ENCODE measurements at places on chromosomes 1 and 21.

GRCh38 chr1:1616838-1617237 is 1.5 kb downstream of the MIB2 start:
- DNase-seq, result no peak

DNA sequence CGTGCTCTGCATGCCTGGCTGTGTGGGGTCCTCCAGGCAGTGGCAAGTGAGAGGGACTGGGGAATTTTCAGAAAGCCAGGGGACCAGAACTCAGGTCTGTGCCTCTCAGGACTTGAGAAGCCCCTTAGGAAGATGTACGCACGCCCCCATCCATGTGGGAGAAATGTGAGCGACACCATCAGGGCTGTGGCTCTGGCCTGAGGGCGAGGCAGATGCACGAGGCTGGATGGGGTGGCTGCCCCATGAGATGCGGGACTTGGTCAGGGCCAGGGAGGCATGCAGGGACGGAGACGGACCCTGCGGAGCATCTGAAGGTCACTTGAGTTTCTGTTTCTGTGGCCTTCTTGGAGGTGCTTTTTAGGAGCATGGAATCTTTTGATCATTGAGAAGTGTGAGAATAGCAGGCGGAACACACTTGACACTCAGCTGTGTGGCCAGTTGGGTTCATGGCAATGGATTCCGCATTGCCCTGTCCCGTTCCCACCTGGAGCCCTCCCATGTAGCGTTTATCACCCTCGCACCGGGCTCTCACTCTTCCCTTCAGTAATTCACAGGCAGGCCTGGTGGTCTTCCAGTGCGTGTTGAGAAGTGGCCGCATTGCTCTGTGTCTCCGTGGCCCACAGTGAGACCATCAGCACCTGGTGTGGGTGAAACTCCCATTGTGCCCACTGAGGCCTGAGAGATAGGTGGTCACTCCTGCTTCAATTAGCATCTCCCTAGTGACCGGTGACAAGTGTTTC is 30.7 kb upstream of the ACTRT2 start:
- no peak for DNase-seq

DNA sequence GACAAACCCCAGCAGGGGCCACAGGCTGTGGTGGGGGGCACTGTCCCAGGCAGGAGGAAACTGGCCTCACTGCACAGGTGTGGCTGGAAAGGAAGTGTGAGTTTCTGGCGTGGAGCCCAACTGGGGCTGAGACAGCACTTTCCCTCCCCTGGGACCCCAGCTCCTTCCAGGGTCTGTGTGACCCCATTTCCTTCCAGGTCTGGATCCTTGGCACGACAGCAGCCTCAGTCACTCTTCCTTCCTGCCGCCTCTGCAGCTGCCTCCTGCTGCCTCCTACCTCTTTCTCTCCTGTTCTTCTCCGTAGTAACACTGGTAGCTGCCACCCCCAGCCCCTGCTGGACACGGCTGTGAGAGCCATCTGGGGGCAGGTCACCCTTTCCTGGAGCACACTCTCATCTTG is 88.0 kb downstream of the SIK1 start:
- DNase-seq, result no peak

GRCh38 chr1:10387677-10388386 is 11.0 kb upstream of the PGD start:
- peak; percentile 39 for DNase-seq

DNA sequence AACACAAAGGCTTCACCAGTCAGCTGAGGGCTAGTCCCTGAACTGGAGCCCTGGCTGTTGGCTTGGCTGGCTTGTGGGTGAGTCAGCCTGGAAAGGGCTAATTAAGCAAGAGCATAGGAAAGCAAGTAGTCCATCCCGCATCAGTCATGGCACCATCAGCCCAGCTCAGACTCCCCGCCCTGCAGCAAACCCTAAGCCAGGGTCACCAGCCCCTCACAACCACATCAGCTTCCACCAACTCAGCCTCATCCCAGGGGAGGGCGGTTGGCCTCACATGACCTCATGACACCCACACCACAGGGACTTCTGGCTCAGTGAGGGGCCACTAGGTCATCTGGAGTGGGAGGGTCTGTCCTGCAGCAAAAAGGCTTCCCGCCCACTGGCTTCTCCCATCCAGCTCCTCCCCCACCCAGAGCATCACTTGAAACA is 7.0 kb upstream of the SPATC1L start:
- no peak for DNase-seq

- no peak for DNase-seq
Observed at GRCh38 chr1:119470958-119471357, 36.1 kb upstream of the HSD3B1 start.

- no peak for DNase-seq
Observed at GRCh38 chr1:80988926-80989325, 811.8 kb upstream of the ADGRL2 start.

DNA sequence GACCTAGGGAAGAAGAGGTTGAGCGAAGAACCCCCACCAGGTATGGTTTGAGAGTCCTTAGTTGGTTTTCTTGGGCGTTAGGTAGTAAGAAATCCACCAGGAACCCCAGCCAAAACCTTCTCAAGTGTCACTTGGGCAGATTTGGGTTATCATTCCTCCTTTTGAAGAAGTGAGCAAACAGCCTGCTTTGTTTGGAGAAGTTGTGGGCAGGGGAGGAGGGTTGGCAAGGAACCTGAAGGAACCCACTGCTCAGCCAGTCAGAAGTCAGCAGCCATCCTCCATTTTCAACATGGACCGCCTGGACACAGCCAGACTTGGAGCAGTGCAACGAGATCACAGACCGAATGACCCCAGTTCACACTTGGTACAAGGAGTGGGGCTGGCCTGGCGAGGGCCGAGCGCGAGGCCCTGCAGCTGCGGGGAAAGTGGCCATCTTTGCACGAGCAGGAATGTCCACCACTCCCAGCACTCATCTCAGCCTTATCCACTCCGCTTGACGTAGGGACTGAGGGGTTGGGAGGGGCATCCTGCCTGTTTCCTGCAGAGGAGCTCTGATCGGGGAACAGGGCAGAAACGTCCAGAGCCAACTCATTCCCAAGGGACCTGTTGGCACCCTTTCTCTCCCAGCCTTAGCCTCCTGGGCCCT is 7.2 kb downstream of the ADPRS start:
- no peak for DNase-seq

- no peak for DNase-seq
Observed at GRCh38 chr1:204456826-204457442, 37.7 kb downstream of the PIK3C2B start.

DNA sequence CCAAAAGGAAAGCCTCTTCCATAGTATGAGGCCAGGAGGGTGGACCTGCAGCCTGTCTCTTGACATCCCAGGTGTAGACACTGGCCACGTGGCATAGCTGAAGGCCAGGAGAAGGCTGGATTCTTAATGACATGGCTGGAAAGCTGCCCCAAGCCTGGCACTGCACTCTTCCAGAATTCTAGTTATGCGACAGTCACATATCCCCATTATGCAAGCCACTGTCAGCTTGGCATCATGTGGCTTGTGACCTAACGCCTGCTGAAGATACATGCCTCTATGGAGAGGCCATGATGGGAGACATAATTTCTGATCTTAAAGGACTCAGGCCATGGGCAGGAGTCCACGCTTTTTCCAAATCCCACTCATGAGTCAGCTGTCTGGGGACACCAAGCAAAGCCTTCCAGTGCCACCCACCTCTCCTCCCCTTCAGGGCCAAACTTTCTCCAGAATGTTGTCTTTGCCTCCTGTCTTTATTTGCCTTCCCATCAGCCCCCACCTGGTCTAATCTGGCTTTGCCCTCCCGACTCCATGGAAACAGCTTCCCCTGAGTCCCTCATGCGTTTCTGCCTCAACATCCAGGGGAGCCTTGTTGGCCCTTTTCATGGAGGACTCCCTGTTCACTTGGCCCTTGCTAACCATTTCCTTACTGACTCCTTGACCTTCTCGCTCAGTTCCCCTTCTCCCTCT is 3.0 kb downstream of the PLA2G2A start:
- DNase-seq, result no peak

- DNase-seq, result peak; percentile 43
Observed at GRCh38 chr1:213987927-213988506, at the start of gene PROX1. PROX1 (plus strand) TSS chr1:213987973; CDS start chr1:213996536, 8,563 bp downstream.

GRCh38 chr1:80731241-80731894 is 1069.4 kb upstream of the ADGRL2 start:
- DNase-seq, result no peak

DNA sequence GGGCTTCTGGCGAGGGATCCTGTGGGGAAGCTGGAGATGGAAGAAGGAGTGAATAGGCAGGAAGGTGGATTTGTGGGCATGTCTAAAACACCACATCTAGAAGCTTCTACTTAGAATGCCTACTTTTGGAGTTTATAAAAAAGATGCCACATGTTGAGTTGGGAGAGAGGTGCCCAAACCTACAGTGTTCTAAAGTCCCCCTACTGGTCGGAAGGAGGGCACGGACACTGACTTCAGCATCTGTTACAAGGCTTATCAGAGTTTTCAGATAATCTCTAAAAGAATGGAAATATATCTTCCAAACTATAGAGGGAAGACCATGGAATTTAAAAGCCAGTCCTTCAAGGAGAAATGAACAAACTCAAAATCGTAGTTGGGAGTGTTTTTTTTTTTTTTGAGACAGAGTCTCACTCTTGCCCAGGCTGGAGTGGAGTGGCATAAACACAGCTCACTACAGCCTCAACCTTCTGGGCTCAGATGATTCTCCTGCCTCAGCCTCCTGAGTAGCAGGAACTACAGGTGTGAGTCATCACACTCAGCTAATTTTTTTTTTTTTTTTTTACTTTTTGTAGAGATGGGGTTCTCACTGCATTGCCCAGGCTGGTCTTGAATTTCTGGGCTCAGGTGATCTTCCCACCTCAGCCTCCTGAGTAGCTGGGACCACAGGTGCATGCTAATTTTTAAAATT is 14.8 kb downstream of the IBA57 start:
- DNase-seq, result no peak

DNA sequence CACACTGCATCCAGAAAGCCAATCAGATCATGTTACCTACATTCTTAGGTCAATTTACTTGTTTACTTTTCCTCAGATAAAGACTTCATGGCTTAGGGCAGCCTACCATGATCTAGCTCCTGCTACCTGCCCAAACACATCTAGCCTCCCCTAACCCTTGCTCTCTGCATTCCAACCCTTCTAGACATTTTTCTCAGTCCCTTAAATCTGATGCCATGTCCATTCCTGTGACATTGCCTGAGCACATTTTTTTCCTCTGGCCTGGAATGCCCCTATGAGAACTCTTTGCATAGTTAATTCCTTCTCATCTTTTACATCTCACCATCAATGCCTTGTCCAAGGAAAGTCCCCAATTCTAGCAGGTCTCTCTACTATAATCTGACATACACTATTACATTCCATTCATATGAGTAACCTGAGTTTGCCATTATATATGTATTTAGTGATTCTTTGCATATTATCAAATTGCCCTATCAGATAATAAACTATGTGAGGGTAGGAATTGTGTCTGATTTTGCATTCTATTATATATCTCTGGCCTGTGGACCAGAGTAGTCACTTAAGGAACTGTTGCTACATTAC is 166.9 kb downstream of the COL11A1 start:
- DNase-seq, result no peak

GRCh38 chr1:153818876-153819275 is 43.7 kb downstream of the SLC27A3 start:
- DNase-seq, result no peak

- DNase-seq, result no peak
Observed at GRCh38 chr1:31051611-31052010, 13.9 kb downstream of the PUM1 start.

DNA sequence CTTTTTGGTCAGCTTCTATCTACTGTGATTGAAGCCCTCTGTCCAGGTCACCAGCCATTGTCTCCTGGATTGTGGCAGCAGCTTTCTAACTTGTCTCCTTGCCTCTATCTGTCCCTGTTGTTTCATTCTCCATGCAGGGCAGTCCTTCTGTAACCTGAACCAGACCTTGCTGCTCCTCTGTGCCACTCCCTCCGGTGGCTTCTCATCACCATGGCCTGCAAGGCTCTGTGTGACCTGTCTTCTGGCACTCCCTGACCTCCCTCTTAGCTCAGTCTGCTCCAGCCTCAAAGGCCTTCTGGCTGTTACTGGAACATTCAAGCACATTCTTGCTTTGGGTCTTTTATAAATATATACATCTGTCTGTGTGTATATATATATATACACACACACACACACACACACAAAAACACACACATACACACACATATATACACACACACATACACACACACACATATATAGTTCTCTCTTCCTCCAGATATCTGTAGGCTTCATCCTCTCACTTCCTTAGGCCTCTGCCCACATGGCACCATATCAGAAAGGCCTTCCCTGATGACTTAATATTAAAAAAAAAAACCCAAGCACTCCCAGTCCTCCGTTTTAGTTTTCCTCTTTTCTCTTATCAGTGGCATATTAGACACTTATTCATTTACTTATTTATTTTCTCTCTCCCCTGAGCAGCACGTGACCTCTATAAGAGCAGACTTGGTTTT is 21.2 kb upstream of the JUN start:
- no peak for DNase-seq

GRCh38 chr1:64956733-64957441 is 9.5 kb downstream of the JAK1 start:
- no peak for DNase-seq

- no peak for DNase-seq
Observed at GRCh38 chr21:27314131-27314530, 347.2 kb upstream of the ADAMTS5 start.

GRCh38 chr21:41183575-41183974 is 15.6 kb downstream of the BACE2 start:
- no peak for DNase-seq

GRCh38 chr1:43935711-43936427 is 2.3 kb downstream of the ARTN start:
- DNase-seq, result no peak

DNA sequence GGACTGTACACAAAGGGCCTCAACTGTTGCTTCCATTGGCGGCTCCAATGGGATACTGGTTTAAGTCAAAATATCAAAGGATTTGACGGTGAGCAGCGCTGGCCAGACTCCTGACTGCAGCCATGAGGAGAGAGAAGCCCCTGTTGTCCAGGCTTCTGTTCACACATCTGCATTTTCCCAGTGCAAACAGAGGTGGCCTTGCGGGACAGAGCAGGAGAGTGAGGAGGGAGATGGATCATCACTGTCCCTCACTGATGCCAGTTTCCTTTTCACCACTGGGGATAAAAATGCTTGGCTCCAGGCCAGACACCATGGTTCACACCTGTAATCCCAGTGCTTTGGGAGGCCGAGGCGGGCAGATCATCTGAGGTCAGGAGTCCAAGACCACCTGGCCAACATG is 69.2 kb downstream of the SETD4 start:
- no peak for DNase-seq

- DNase-seq, result no peak
Observed at GRCh38 chr1:168260393-168260792, 20.3 kb upstream of the TBX19 start.

GRCh38 chr1:206420471-206420870 is 49.8 kb upstream of the IKBKE start:
- no peak for DNase-seq

- DNase-seq, result peak; percentile 15
Observed at GRCh38 chr1:193411714-193412113, 225.3 kb upstream of the B3GALT2 start.

- DNase-seq, result no peak
Observed at GRCh38 chr21:32147041-32147440, 131.8 kb downstream of the MIS18A start.

Measured in CD4-positive, alpha-beta T cell (primary cell).